ENCODE measurements at places on chromosomes 1 and 21.

DNA sequence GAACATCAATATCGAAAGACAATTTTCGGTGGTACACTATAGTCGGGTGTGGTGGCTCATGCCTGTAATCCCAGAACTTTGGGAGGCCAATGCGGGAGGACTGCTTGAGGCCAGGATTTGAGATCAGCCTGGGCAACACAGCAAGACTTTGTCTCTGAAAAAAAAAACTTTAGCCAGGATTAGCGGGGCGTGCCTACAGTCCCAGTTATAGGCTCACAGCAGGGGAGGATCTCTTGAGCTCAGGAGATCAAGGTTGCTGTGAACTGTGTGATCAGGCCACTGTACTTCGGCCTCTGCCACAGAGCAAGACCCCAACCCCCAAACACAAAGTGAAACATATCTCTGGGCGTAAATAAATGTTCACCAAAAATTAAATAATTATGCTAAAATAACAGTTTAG is 1.6 kb downstream of the TADA1 start:
- no peak for DNase-seq

GRCh38 chr1:192600275-192600674 is 24.7 kb downstream of the RGS1 start:
- no peak for DNase-seq

DNA sequence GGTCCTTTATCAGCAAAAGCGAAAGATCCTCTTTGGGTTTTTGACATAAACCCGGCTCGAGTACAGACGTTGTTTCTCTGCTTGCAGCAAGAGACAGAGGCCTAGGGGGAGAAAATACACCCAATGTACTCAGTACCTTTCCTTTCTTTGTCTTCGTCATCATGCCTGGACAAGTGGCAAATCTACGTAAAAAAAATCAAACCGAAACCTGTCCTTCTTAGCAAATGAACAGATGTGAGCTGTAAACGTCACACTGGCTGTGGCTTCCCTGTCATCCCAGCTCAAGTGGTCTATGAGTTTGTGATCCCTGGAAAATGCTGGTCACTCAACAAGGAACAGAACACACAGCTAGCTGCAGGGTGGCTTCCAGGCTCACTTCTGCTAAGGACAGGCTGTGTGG is 39.9 kb downstream of the STPG1 start:
- no peak for DNase-seq

GRCh38 chr1:211613951-211614350 is 35.0 kb upstream of the SLC30A1 start:
- no peak for DNase-seq

GRCh38 chr21:44817506-44817880 is 369 bp downstream of the SUMO3 start:
- peak; percentile 89 for DNase-seq

GRCh38 chr1:19448491-19449439 is 36.6 kb downstream of the CAPZB start:
- DNase-seq, result no peak

GRCh38 chr21:37208056-37208721 is 58.9 kb downstream of the VPS26C start:
- no peak for DNase-seq

DNA sequence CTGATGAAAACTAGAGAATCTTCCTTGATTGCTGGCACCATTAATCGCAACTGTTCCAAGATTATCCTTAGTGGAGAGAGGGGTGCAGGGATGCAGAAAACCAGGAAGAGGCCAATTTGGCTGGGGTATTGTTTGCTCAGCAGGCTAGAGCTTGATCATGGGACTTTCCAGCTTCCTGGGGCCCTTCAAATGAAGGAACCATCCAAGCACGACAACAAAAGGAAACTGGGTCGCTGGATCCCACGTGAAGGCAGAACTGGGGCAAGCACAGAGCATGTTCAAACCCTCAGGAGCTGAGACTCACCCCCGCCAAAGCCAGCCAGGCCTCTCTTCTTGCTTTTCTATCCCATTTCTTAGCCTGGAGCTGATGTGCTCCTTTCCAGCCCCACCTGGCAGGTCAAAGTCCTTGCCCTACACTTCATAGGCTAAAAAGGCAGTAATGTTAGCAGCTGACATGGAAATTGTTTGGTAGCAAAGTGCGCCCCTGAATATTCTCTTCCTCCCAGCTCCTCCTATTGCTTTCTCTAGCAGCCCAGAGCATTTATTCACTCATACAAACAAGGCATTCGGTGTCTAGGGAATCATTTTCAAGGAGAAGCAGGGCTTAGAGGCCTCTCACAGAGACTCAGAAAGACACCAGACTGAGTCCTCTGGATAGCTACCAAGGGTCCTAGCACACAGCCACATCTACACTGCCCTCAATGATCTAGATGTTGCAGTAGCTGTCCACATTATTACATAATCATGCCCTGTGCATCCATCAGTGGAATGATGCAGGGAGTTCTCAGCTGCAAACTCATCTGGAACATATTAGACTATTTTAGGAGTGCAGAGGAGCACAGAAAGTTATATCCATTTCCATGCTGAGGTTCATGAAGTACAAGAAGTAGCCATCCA is 11.5 kb downstream of the KCNA2 start:
- DNase-seq, result no peak

GRCh38 chr1:163163163-163163562 is 39.6 kb downstream of the RGS5 start:
- no peak for DNase-seq
